Stimulated activated naive CD8-positive, alpha-beta T cell treated with anti-CD3 and anti-CD28 coated beads, Interleukin-15, amount 100 ng/mL, for 72 hours (primary cell): ENCODE measurements at places on chromosomes 1 and 21.
A peak's percentile ranks its signal among the peaks of the same experiment; 100 is the strongest.

- peak; percentile 31 for DNase-seq
Measured at GRCh38 chr1:209884665-209885117, 53.3 kb upstream of the SYT14 start.

DNA sequence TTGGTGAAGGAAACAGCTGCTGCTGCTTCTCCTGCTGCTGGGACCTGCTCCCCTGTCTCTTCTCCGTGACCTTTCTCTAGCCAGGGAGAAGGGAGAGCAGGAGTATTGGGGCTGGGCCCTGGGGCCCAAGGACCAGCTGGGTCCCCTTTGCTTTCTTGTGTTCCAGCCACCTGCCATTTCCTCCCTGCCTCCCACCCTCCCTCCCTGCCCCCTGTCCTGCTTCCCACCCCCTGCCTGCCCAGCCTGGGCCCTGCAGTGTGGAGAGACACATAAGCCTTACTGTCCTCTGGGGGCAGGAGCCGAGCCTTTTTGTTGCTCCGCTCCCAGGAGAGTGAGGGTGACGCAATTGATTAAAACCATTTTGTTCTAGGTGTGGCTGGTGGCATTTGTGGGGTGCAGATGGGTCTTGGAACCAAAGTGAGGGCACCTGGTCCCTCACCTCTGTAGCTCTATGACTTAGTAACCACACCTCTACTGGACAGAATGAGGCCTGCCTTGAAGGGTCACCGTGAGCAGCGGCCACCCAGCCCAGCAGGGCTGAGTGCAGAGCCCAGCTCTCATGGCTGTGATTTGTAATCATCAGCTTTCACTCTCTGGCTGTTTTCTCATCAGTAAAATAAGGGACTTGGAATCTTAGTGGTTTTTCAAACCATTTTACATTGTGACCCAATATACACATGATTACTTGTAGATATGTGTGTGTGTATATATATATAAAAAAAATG is 13.9 kb upstream of the TMEM222 start:
- no peak for DNase-seq

- no peak for DNase-seq
Measured at GRCh38 chr1:43772978-43773377, 65.6 kb downstream of the ST3GAL3 start.

DNA sequence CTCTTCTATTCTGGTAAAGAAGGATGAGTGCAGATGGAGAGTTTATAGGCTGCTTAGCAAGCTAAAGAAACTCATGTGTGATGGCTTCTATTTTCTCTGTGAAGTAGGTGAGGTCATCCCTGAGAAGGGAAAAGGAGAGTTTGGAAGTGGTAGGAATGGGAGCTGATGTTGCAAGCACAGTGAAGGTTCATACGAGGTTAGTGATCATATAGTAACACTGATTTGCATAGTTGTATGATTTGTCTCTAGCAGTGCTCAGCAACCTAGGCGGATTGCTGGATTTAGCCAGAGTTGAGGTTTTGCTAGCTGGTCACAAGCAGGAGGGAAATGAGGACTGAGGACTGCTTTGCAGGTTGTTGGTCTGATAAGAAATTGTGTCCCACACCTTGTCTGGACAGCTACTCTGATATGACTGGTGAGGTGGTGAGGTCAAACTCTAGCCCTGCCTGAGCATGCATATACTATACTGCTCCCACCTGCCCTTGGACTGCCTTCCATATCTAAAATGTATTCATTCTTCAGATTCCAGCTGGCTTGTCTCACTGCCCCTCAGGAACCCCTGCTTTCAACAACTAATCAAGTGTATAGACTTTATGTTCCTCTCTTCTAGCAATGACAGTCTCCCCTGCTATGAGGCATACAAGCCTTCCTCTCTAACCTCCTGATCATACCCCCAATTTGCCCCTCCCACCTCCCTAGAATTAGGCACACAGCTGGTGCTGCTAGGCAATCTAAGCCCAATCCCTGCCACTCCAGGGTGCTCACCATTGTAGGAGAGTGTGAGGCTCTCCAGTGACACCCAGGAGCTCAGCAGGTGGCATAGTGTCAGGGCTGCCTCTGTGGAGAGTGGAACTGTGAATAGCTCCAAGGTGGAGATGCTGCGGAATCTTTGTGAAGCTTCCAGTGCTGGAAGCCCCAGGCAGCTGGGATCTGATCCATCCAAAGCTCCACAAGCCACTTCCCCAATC is 18.5 kb downstream of the LRRC41 start:
- DNase-seq = no peak

DNA sequence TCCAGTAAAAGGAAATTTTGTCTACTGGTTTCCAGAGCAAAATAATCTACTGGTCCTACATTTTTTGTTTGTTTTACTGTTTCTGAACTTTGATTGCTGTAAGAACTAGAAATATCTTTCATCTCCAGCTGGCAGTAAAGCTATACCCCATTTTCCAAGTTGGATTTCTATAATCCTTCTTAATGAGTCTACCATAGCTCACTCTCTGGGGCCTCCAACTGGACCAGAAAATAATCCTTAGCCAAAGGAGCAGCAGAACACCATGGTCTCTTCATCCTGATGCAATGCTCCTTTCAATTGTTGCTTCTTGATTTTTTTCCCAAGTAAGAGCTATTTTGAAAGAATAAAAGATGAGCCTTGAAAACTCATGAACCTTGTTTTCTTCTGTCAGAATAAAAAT is 110.0 kb upstream of the COL11A1 start:
- DNase-seq = no peak

DNA sequence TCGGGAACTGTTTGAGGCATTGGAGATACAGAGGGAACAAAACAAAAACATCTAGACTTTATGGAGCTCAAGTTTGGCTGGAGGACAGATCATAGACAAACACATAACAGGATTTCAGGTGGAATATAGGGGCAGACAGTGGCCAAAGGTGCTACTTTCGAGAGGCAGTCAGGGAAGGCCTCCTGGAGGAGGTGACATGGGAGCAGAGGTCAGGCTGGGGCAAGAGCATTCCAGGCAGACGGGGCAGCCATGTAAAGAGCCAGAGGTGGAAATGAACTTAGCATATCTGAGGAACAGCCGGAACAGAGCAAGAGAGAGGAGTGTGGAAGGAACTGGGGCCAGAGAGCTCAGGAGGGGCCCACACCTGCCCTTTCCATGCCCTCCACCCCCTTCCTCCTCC is 122.3 kb downstream of the DMRTB1 start:
- DNase-seq = no peak

DNA sequence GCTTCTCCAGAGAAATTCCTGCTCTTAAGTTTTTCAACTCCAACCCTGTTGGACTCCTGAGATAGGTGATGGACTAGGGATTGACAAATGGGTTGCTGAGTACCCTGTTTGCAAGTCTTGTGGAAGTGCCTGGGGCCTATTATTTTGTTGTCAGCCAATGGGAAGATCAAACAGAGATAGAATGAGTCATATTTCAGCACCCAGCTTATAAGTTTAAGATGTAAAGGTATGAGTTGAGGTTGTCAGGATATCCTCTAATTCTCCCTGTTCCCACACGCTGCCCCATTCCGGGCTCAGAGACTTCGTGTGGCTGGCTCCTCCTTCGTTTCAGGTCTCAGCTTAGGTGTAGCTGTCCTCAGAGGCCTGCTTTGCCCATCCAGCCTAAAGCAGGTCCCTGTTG is 91.8 kb downstream of the CENPF start:
- no peak for DNase-seq

DNA sequence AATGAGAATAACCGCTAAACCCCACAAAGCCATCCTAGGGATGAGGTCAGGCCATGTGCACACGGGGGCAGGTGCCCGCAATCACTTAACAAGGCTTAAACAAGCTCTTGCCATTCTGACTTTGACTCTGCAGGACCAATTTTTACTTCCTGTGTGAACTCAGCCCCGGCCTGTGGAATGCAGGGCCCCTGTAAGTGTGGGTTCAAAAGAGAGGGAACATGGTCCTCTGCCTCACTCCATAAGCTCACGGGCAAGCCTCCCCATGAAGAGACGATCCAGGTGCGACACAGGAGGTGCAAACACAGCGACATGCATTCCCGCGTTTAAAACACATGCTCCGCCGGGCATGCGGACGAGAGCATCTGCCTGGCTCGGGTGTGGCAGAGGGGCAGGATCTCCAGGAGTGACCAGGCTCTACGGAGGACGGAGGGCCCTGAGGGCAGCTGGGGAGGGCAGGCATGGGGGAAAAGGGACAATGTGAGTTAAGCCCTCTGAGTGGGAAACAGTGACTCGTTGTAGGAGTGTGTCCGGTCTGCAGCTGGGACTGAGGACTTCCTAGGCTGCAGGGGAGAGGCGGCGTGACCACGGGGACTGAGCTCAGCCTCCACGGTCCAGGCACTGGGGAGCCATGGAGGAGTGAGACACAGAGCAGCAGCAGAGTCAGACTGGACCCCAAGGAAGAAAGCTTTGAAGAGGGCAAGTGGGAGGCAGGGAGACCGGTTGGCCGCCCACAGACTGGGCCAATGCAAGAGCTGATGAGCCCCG is 40.6 kb upstream of the AJAP1 start:
- DNase-seq = no peak

GRCh38 chr21:14675774-14676530 is 129.8 kb upstream of the SAMSN1 start:
- DNase-seq = no peak

- no peak for DNase-seq
Measured at GRCh38 chr1:27961646-27962221, 2.0 kb downstream of the XKR8 start.

DNA sequence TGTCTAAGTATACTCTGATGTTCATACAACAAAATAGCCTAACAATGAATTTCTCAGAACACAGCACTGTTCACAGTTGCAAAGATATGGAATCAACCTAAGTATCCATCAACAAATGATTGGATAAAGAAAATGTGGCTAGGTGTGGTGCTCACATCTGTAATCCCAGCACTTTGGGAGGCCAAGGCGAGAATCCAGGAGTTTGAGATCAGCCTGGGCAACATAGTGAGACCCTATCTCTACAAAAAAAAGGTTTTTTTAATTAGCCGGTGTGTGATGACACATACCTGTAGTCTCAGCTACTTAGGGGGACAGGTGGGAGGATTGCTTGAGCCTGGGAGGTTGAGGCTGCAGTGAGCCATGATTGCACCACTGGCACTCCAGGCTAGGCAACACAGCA is 10.7 kb downstream of the IFNAR2 start:
- no peak for DNase-seq

GRCh38 chr21:16082038-16082816 is 352.4 kb downstream of the USP25 start:
- DNase-seq = no peak

- DNase-seq = no peak
Measured at GRCh38 chr1:98792123-98792522, 130.6 kb downstream of the SNX7 start.

DNA sequence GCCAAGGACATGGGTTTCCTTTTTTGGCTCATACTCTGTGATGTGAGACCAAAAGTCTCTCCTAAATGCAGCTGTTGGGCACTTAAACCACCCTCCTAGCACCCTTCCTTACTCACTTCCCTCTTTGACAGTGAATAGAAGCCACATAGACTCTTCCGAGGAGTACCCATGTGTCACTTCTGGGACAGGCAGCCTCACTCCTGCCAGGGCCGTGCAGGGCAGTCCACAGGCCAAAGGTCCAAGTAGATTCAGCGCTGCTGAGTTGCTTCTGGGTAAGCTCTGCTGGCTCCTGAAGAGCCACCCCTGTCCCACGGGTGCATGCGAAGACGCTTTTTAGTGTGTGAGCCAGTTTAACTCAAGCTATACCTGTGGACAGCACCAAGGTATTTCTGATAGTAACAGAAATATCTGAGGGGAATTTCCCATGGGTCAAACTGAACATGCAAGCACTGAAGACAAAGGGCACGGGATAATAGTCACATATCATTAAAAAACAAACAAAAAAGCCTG is 36.8 kb upstream of the BMP8B start:
- DNase-seq = no peak

GRCh38 chr21:42737951-42738590 is 84.7 kb downstream of the PDE9A start:
- DNase-seq = peak; percentile 38

- DNase-seq = peak; percentile 60
Measured at GRCh38 chr1:6465461-6466005, 440 bp downstream of the TNFRSF25 start.

GRCh38 chr1:18232052-18232451 is 124.5 kb downstream of the IGSF21 start:
- no peak for DNase-seq

- DNase-seq = no peak
Measured at GRCh38 chr1:110387048-110387754, 3.6 kb downstream of the SLC16A4 start.

DNA sequence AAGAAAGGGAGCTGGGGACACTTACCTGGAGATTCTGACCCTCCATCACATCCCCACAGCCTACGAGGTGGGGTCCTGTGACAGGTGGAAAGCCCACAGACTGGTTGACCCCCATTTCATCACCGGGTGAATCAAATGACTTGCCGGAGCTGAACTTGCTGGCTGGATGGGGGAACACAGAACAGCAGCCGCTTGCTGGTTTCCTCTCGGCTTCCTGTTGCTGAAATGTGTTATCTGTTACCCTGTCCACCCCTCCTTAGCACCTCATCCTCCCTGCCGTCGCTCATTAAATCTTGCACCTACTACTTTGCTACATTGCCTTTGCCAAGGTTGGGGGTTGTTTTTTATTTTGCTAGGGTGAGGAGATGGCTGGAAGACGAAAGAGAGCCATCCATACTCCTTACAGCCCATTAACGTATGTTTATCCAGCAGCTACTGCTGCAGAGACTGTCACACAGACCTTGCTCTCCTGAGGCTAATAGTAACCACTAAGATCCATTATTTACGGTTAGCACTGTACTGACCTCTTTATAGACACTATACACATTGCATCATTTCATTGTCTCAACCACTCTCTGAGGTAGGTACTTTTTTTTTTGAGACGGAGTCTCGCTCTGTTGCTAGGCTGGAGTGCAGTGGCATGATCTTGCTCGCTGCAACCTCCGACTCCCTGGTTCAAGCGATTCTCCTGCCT is 7.0 kb downstream of the PAFAH2 start:
- peak; percentile 33 for DNase-seq

DNA sequence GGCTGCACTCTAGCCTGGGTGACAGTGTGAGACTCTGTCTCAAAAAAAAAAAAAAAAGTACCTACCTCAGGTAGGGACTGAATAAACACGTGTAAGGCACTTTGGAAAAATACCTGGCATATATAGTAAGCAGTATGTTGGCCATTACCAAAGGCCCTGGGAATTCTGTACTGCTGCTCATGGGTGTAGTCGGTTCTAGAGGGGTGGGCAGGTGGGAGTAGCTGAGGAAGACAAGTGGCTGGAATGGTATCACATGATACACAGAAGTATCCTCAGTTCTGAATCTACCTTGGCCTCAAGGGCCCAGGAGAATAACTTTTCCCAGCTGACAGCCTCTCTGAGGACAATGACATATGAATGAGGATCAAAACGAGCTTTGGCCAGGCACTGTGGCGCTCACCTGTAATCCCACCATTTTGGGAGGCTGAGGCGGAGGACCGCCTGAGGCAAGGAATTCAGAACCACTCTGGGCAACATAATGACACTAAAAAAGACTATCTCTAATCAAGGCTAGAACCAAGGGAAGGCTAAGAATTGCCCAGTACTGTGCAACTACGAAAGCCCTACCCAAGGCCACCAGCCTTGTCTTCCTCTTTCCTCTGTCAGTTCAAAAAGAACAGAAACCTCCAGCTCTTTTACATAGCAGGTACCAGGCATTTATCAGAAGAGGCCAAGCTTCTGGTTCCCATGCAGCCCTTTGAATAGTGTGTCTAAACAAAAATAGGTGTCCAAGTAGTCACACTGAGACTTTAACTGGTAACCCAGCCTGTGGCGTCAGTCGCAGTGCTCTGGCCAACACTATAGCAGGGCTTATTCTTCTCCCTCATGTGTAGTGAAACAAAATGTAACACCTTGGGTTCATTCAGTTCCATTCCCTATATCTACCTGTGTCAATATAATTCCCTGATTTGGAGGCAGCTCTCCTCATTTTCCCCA is 10.2 kb downstream of the MMACHC start:
- DNase-seq = no peak
